ENCODE measurements at places on chromosomes 2 and 18. TPM values are rescaled to one million over a fixed set of nuclear protein-coding genes. Genes with fewer than 3 reads are reported as not detected.

DCDC2C gene
- not detected for total RNA-seq

MBD2 gene
- total RNA-seq = 29.1 TPM

KIAA2012 gene
- 0.17 TPM for total RNA-seq

ZNF142 gene
- total RNA-seq = 12.1 TPM

ABCG8 gene
- not detected for total RNA-seq

TMEM247 gene
- total RNA-seq = not detected

KCNIP3 gene
- 2.9 TPM for total RNA-seq

PLCD4 gene
- total RNA-seq = 11.8 TPM

ALPI gene
- total RNA-seq = not detected

RTP5 gene
- not detected for total RNA-seq

KLHL30 gene
- total RNA-seq = 0.66 TPM

DSG2 gene
- total RNA-seq = 0.73 TPM

GAL3ST2 gene
- total RNA-seq = not detected

MDH1B gene
- 0.99 TPM for total RNA-seq

CDH7 gene
- not detected for total RNA-seq

UGT1A9 gene
- not detected for total RNA-seq

ERFE gene
- total RNA-seq = 4.2 TPM

HAAO gene
- 6.3 TPM for total RNA-seq

RSAD2 gene
- 0.50 TPM for total RNA-seq

FEV gene
- total RNA-seq = under 0.01 TPM

TMEM37 gene
- total RNA-seq = 0.44 TPM

TUBA4B gene
- not detected for total RNA-seq

ZNF385B gene
- total RNA-seq = not detected

MBD1 gene
- 63.7 TPM for total RNA-seq

NDUFS1 gene
- 110 TPM for total RNA-seq

MYO5B gene
- total RNA-seq = not detected

SPP2 gene
- total RNA-seq = not detected

SLC19A3 gene
- total RNA-seq = 0.29 TPM

NOL4 gene
- total RNA-seq = not detected

RETSAT gene
- 58.6 TPM for total RNA-seq

LRRTM1 gene
- not detected for total RNA-seq

TRIB2 gene
- total RNA-seq = 18.4 TPM

UCN gene
- total RNA-seq = 1.8 TPM

VWA3B gene
- total RNA-seq = not detected
